ENCODE measurements at places on chromosomes 4 and X. TPM values are rescaled to one million over a fixed set of nuclear protein-coding genes. Genes with fewer than 3 reads are reported as not detected.

The FAM3A gene
- 33.2 TPM for total RNA-seq

The MAGEA6 gene
- total RNA-seq = not detected

The HTN1 gene
- total RNA-seq = 4.1 TPM

The NDNF gene
- 6.3 TPM for total RNA-seq

The XKRX gene
- total RNA-seq = 4.3 TPM

- DNase-seq = no peak
These were observed 57.8 kb upstream of the PLAC8 start for GRCh38 chr4:83172371-83172770.

DNA sequence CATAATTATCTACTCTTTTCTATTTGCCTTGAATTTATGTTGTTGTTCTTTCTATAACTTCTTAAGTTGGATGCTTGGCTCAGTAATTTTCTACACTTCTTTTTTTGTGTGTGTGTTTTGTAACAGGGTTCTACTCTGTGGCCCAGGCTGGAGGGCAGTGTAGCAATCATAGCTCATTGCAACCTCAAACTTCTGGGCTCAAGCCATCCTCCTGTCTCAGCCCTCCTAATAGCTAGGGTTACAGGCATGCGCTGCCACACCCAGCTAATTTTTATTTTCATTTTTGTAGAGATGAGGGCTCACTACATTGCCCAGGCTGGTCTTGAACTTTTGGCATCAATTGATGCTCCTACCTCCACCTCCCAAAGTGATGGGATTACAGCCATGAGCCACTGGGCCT lies 20.7 kb upstream of the UCHL1 start:
- DNase-seq = no peak

GRCh38 chr4:3673716-3674478 lies 92.3 kb upstream of the ADRA2C start:
- no peak for DNase-seq

- no peak for DNase-seq
These were observed 62.3 kb upstream of the SMARCA5 start for GRCh38 chr4:143451186-143451585.

DNA sequence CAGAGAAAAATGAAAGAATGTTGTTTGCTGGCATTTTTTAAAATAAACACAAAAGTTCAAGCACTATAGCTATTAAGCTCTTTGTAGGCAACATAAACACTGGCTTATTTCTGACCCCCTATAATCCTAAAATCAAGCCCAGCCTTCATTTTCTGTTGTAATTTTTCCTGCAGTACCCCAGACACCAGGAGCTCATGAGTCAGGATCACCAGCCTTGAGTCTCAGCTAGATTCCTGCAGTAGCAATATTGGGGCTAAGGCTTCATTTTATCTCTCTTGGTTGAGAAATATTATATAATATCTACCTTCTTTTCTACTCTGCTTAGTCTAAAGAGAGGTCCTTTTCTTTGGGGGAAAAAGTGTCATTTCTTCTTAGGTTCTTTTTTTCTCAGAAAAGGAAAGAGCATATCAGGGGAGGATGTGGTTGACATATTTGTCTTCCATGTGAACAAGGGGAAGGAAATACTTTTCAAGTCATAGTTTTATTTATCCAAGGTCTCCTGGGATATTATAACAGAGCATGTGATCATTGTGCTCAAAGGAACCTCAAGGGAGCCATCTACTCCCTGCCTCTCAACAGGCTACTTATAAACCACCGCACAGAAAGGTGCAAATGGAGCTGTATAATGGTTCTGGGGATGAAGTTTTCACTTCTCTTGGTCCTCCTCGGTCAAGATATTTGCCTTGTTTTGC lies 678.3 kb upstream of the NR3C2 start:
- peak; percentile 11 for DNase-seq

DNA sequence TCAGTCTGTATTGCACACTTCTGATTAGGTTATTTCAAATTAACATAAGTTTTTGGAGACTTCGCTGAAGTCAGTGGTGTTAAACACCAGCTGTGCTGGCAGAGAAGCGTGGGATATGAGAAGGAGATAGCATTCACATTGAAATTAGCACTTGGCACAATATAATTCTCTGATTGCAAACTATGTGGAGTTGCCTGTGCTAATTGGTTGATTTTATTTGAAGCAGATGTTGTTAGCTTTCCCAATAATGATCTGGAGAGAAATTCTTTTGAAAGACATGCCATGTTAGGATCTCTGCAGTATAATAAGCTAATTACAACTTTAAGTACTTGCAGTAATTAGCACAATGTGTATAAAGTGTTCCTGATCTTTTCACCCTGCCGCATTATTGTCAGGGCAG lies 367.4 kb upstream of the ARX start:
- DNase-seq = no peak

DNA sequence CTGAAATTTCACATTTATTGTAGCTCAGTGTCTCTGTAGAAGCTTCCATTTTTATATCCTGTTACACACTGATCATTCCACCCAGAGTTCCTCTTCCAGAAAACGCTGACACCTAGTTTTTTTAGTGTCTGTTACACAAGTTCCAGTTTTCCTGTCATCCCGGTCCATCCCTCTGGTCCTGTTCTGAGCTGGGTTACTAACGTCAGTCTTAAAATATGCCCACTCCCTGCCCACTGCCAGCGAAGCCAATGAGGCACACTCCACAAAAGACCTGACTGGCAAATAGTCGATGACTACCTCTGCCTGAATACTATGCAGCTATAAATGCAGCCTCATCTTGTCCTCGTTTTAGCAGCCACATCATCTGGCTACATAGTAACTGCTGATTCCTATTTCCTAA lies 30.9 kb upstream of the DDX3X start:
- no peak for DNase-seq

Data from umbilical cord (tissue), 2 donors.